ENCODE measurements at places on chromosomes 13 and 19. TPM values are rescaled to one million over a fixed set of nuclear protein-coding genes. Genes with fewer than 3 reads are reported as not detected.

ACTN4 gene
- 933 TPM for total RNA-seq

UBAC2 gene
- total RNA-seq, result 34.2 TPM

DAND5 gene
- 0.11 TPM for total RNA-seq

TGFB1 gene
- total RNA-seq, result 29.8 TPM

PTGER1 gene
- 1.7 TPM for total RNA-seq

TRPC4 gene
- total RNA-seq, result under 0.01 TPM

ZNF536 gene
- not detected for total RNA-seq

CLDN10 gene
- not detected for total RNA-seq

ZNF57 gene
- 3.1 TPM for total RNA-seq

CALR gene
- 2,934 TPM for total RNA-seq

CEACAM16 gene
- total RNA-seq, result not detected

ITGBL1 gene
- total RNA-seq, result 22.8 TPM

ONECUT3 gene
- not detected for total RNA-seq

ZNF66 gene
- 6.7 TPM for total RNA-seq

TMEM147 gene
- total RNA-seq, result 109 TPM

PSMD8 gene
- total RNA-seq, result 162 TPM

SOX21 gene
- not detected for total RNA-seq

CD37 gene
- not detected for total RNA-seq

URAD gene
- not detected for total RNA-seq

NALCN gene
- total RNA-seq, result 18.4 TPM

ADGRE1 gene
- total RNA-seq, result not detected

C19orf53 gene
- 57.7 TPM for total RNA-seq

ZNF541 gene
- 2.7 TPM for total RNA-seq

KCNC3 gene
- 3.9 TPM for total RNA-seq

MEIS3 gene
- 7.2 TPM for total RNA-seq

PNMA8A gene
- under 0.01 TPM for total RNA-seq

LAIR1 gene
- total RNA-seq, result not detected

CLC gene
- not detected for total RNA-seq

SIGLEC5 gene
- 1.2 TPM for total RNA-seq

RFC3 gene
- 6.5 TPM for total RNA-seq

KMT2B gene
- total RNA-seq, result 14.5 TPM

IGFL3 gene
- total RNA-seq, result not detected

RXFP2 gene
- total RNA-seq, result not detected

LTBP4 gene
- 44.7 TPM for total RNA-seq

SIGLEC9 gene
- not detected for total RNA-seq

FBN3 gene
- total RNA-seq, result not detected

PEX11G gene
- 5.9 TPM for total RNA-seq

CYP4F2 gene
- not detected for total RNA-seq

KIRREL2 gene
- total RNA-seq, result 0.39 TPM

BABAM1 gene
- 77.3 TPM for total RNA-seq

FBXO17 gene
- 11.8 TPM for total RNA-seq

ZNF135 gene
- 9.4 TPM for total RNA-seq

S1PR5 gene
- total RNA-seq, result not detected

ATXN8OS gene
- not detected for total RNA-seq

PRODH2 gene
- total RNA-seq, result not detected

NMRK2 gene
- total RNA-seq, result not detected

Measured in placental epithelial cell (primary cell).